SK-MEL-5 (cell line): ENCODE measurements at places on chromosomes 1 and 21. TPM values are rescaled to one million over a fixed set of nuclear protein-coding genes. Genes with fewer than 3 reads are reported as not detected.

Gene CNKSR1
- total RNA-seq, result 0.08 and 0.27 TPM in 2 replicates

Gene PGBD5
- 0.61 and 0.80 TPM in 2 replicates for total RNA-seq

GRCh38 chr1:12469493-12469892, 148.5 kb downstream of the DHRS3 start:
- no peak for DNase-seq

DNA sequence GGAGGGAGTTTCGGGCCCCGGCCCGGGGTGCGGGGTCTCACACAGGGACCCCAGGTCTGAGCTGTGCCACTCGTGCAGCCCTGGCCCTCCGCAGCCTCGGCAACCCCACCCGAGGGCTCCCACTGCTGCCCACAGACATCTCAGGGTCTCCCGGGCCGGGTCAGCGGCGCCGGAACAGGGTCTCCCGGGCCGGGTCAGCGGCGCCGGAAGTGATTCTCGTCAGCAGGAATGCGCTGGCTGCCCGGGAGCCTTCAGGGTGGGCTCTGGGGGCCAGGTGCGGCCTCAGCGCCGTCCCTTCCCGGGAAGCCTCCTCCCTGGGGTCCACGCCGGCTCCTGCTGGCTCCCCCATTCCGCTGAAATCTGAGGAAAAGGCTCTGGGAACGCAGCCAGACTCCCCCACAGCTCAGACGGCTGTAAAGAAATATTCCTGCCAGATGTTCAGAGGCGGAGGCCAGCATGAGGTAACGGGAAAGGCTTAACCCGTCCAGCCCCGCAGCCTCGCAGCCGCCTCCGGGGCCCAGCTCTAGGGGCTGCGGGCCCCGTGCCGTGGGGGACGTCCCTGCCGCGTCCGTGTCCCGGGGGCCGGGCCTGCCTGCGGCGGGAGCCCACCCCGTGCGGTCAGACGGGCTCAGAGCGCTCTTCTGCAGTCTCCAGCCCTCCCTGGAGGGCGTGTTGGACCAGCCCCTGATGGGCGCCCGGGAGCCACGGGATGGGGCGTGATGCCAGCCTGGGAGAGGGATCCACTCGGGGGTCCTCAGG, 8.7 kb upstream of the COL6A1 start:
- no peak for DNase-seq
